ENCODE measurements at places on chromosomes 13 and 19. TPM values are rescaled to one million over a fixed set of nuclear protein-coding genes. Genes with fewer than 3 reads are reported as not detected.
A peak's percentile ranks its signal among the peaks of the same experiment; 100 is the strongest.

- no peak for DNase-seq
- H3K4me3 ChIP-seq = no peak overlapping the region
- H3K27me3 ChIP-seq = peaks cover 33% of the 10 kb centered on the region
- H3K36me3 ChIP-seq = no peaks in the 10 kb centered on the region
Observed at GRCh38 chr19:45499196-45500180, 1.2 kb downstream of the PPM1N start.

Gene MCF2L
- total RNA-seq = 42.3 TPM

DNA sequence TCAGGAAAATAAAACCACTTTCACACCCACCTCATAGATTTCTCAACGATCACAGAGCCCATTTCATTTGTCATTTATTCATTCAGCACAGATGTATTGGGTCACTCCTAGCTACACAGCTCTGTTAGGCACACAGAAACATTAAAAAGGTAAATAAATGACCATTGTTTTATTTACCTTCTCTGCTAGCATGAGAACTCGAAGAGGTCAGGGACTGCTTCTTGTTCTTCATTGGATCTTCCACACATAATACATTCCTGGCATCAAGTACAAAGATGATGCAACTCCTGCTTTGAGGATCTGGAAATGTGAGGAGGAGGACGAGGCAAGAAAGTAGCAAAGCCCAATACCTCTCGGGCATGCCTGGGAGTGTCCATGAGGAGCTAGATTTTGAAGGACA, 168.1 kb downstream of the RBM26 start:
- H3K4me3 ChIP-seq = no peak overlapping the region
- H3K27me3 ChIP-seq = no peaks in the 10 kb centered on the region
- DNase-seq = no peak
- no peaks in the 10 kb centered on the region for H3K36me3 ChIP-seq
- no peak overlapping the region for H3K27ac ChIP-seq

- peak overlapping the region; percentile 79 for H3K27ac ChIP-seq
- peak overlapping the region; percentile 92 for H3K4me3 ChIP-seq
- H3K4me1 ChIP-seq = peaks cover 30% of the 10 kb centered on the region
- no peaks in the 10 kb centered on the region for H3K27me3 ChIP-seq
- peaks cover 7% of the 10 kb centered on the region for H3K36me3 ChIP-seq
Observed at GRCh38 chr19:45887200-45887710, 1.3 kb upstream of the IRF2BP1 start.

Gene LILRB1
- total RNA-seq = 0.30 TPM

DNA sequence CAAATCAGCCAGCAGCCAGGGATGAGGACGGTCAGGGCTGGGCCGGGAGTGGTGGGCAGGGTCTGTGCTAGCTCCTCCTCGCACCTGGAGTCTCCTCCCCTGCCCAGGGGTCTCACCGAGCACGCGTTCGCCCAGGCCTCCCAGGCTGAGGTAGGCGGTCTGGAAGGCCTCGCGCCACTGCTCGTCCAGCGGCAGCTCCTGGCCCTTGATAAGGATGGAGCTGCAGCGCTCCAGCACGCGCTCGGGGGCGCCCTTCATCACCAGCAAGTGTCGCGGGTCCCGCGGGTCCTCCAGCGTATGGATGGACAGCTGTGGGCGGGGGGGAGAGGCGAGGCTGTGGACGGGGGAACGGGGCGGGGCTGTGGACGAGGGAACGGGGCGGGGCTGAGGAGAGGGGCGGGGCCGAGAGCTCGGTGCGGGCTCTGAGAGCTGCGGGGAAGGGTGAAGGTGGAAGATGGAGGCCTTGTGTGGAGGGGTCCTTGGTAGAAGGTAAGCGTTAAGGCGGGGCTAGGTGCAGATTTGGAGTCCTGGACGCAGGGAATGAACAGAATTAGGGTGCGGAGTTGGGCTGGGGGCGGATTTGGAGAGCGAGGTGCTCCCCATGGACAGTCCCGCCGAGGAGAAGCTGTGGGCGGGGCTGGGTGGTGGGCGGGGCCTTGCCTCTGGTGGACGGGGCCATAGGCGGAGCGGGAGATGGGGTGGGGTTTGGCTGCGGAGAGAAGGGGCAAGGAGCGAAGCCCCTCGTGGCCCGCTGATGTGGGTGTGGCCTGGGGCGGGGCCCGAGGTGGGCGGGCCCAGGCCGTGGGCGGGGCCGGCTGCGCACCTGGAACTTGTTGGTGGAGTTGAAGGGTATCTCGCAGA, 5.7 kb downstream of the ATP4A start:
- H3K4me1 ChIP-seq = peaks cover 7% of the 10 kb centered on the region
- H3K27me3 ChIP-seq = peaks cover 57% of the 10 kb centered on the region
- no peak overlapping the region for H3K27ac ChIP-seq
- no peaks in the 10 kb centered on the region for H3K36me3 ChIP-seq
- H3K4me3 ChIP-seq = peak overlapping the region; percentile 14
- peak; percentile 35 for DNase-seq

- no peak overlapping the region for H3K4me3 ChIP-seq
- H3K36me3 ChIP-seq = no peaks in the 10 kb centered on the region
- H3K27ac ChIP-seq = no peak overlapping the region
- DNase-seq = no peak
- H3K4me1 ChIP-seq = no peaks in the 10 kb centered on the region
- H3K27me3 ChIP-seq = no peaks in the 10 kb centered on the region
Observed at GRCh38 chr13:108049211-108049610, 166.1 kb downstream of the LIG4 start.

GRCh38 chr13:60619461-60619860, 222.4 kb downstream of the TDRD3 start:
- H3K4me1 ChIP-seq = no peaks in the 10 kb centered on the region
- no peak overlapping the region for H3K4me3 ChIP-seq
- H3K36me3 ChIP-seq = no peaks in the 10 kb centered on the region
- H3K27ac ChIP-seq = no peak overlapping the region
- no peaks in the 10 kb centered on the region for H3K27me3 ChIP-seq
- DNase-seq = no peak

Gene LYPD3
- 0.44 TPM for total RNA-seq

- DNase-seq = no peak
- H3K36me3 ChIP-seq = no peaks in the 10 kb centered on the region
- peaks cover 40% of the 10 kb centered on the region for H3K27me3 ChIP-seq
- no peak overlapping the region for H3K4me3 ChIP-seq
- H3K4me1 ChIP-seq = no peaks in the 10 kb centered on the region
Observed at GRCh38 chr19:1704339-1704738, 49.0 kb upstream of the ONECUT3 start.

Gene ATG4D
- 49.7 TPM for total RNA-seq

Gene MEIOSIN
- not detected for total RNA-seq

Gene RFXAP
- total RNA-seq = 3.7 TPM

Gene RNF225
- total RNA-seq = not detected

GRCh38 chr13:110873639-110874507, 41.0 kb downstream of the ANKRD10 start:
- no peak for DNase-seq
- H3K27ac ChIP-seq = no peak overlapping the region
- no peaks in the 10 kb centered on the region for H3K36me3 ChIP-seq
- H3K27me3 ChIP-seq = no peaks in the 10 kb centered on the region
- peaks cover 39% of the 10 kb centered on the region for H3K4me1 ChIP-seq

Gene MEF2B
- 0.99 TPM for total RNA-seq

DNA sequence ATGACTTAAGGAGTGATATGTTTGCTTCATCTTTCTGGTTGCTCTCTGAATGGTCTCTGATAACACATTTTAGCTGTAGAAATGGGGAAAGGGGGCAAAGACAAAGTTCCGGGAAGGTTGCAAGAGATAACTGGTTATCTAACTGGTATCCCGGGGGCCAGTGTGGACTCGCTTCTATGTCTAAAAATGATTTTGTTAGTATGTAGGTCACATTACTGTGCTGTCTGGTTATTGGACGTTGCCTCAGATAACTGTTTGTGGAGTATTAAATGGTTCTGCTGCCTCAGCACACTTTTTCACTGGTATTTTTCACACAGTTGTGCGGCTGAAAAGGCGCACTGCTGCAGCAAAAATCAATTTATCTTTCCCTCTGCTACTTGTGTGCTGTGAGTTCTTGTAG, 63.0 kb upstream of the ZNF536 start:
- no peak for DNase-seq
- no peak overlapping the region for H3K27ac ChIP-seq
- no peak overlapping the region for H3K4me3 ChIP-seq
- H3K4me1 ChIP-seq = no peaks in the 10 kb centered on the region
- no peaks in the 10 kb centered on the region for H3K36me3 ChIP-seq

DNA sequence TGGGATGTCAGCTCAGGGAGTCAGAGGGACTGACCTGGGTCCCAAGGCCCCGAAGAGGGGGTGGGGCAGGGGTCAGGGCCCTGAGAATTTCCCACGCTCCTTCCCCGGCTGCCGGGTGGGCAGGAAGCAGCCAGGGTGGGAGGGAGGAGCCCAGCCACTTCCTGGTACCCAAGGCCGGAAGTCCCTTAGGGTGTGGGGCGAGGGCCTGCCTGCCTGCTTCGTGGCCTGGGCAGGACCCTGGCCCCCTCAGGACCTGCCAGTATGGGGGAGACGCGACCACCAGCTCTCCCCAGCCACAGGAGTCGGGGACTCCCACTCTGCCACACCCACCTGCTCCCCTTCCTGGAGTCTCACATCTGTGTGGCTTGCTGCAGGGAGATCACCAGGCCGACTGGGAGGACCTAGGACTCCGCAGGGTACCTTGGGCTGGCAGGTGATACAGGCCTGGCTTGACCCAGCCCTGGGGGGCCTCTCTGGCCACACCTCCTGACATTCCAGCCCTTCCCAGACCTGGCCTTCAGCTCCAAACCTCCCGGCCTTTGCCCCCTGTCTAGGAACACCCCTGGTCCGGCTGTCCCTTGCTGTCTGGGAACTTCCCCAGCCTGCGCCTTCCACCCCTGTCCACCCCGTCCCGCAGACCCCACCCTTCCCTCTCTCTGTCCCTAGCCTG, 9.8 kb upstream of the CIRBP start:
- H3K27me3 ChIP-seq = no peaks in the 10 kb centered on the region
- H3K36me3 ChIP-seq = peaks cover 42% of the 10 kb centered on the region
- DNase-seq = peak; percentile 85
- H3K4me1 ChIP-seq = peaks cover 88% of the 10 kb centered on the region
- no peak overlapping the region for H3K4me3 ChIP-seq
- peak overlapping the region; percentile 96 for H3K27ac ChIP-seq

DNA sequence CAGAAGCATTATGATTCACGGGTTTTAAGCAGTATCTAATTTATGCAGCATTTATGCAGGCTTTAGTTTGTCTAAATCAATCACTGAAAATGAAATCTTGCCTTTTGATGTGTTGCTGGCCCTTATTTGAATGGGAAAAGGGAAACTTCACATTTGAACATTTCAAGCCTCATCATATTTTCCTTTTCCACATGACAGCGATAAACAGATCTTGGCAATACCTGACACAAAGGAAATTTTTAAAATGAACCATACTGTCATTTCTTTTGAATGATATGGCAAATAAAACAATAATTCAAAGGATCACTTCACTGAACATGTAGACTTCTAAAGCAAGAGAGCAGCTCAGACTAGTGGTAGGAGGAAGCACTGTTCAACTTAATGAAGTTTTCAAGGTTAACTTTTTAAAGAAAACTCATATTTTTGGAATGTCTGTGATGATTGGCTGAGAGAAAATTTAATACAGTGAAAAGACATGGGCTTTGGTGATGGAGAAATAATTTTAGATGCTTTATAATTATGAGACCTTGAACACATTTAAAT, 198.1 kb downstream of the OXGR1 start:
- H3K27ac ChIP-seq = no peak overlapping the region
- H3K36me3 ChIP-seq = no peaks in the 10 kb centered on the region
- no peak overlapping the region for H3K4me3 ChIP-seq
- no peaks in the 10 kb centered on the region for H3K4me1 ChIP-seq

GRCh38 chr19:56966225-56966696, 125.7 kb upstream of the PEG3 start:
- no peaks in the 10 kb centered on the region for H3K27me3 ChIP-seq
- no peak for DNase-seq
- H3K4me1 ChIP-seq = no peaks in the 10 kb centered on the region
- H3K4me3 ChIP-seq = no peak overlapping the region
- H3K36me3 ChIP-seq = no peaks in the 10 kb centered on the region

DNA sequence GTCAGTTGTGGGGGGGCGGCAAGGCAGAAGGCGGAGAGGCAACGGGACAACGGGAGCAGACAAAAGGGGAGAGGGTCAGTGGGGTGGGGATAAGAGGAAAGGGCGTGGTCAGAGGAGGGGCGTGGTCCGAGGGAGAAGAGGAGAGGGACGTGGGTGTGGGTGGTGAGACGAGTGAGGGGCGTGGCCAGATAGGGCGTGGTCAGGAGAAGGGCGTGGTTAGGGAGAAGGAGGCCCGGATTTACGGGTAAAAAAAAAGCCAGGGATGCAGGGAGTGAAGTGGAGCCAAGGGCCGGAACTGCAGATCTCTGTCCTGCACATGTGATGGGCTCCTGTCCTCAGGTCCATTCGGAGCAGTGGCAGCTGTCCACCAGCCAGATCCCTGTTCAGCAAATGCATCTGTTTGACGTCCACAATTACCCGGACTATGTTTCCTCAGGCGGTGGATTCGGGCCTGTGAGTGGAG, 21.5 kb downstream of the CPT1C start:
- no peak overlapping the region for H3K27ac ChIP-seq
- H3K4me3 ChIP-seq = no peak overlapping the region
- no peaks in the 10 kb centered on the region for H3K27me3 ChIP-seq
- peaks cover under 1% of the 10 kb centered on the region for H3K4me1 ChIP-seq

Gene CCDC8
- 28.7 TPM for total RNA-seq
